Fibroblast of mammary gland (primary cell): ENCODE measurements at places on chromosomes 3 and 15.

DNA sequence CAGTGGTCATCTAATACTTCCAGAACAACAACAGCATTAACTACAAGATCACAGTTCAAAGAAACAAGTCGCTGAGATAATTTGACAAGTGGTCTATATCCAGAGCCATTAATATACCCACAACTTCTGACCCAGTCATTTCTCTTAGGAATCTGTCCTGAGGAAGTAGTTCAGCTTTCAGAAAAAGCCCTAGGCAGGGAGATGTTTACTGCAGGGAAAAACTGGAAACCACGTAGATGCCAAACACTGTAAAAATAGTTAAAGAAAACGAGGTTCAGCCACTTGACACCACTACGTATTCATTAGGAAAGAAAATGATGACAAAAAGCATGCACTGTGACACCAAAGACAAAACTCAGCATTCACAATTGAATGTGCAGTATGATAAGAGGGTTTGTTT is 22.3 kb upstream of the CDCP1 start:
- DNase-seq, result no peak

DNA sequence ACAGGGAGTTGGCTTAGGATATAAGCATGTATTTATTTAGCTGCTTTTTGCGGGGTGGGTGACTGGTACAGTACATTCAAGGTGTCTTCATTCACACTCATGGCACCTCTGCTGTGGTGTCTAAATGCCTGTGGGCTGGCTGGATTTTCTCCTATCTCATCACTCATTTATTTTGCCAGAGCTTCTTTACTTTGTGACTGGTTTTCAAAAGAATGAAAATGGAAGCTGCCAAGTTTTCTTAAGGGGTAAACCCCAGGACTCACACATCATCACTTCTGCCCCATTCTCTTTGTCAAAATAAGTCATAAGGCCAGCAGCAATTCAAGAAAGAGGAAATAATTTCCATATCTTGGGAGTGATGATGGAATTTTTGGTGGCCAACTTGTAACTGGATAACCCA is 493.4 kb upstream of the ALCAM start:
- no peak for DNase-seq

GRCh38 chr15:65210770-65211481 is at the start of gene CILP:
Gene CILP, minus strand, starts transcription at chr15:65211473. Its CDS starts 1,718 bp downstream, at chr15:65209755.
- DNase-seq, result no peak

DNA sequence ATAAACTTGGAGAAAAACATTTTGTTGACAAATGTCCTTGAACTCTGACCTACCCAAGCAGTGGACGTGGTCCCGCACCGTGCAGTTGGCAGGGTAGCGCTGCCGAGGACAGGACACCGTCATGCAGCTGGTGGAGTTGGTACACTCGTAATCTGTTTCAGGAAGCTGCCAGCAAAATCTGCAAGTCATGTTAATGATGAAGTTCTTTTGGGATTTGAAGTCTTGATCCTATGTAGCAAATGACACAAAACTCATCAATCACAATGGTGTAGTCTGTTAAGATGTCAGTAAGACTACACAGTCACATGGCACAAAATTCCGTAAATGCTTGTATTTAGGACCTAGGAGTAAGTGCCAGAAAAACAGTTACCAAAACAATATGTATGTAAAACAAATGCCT is 5.5 kb downstream of the TM2D3 start:
- peak; percentile 15 for DNase-seq

GRCh38 chr3:52143616-52144015 is 10.6 kb downstream of the POC1A start:
- no peak for DNase-seq

DNA sequence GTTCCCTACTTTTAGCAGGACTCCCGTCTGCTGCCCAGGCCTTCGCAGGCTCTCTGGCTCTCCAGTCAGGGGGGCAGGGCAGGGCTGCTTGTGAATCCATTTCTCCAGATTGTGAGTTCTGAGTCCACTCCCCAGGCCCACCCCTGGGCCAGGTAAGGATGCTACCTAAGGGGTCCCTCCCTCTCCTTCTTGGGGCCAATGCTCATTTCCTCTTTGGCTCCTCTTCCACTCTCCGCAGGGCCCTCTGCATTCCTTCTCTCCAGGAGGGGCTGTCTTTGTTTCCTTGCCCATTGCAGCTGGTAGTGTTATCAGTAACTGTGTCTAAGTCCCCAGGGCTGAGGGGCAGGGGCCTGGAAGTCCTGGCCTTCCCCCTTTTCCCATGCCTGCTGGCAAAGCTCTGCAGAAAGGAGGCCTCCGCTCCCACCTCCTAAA is 13.0 kb upstream of the CACNA2D2 start:
- no peak for DNase-seq

DNA sequence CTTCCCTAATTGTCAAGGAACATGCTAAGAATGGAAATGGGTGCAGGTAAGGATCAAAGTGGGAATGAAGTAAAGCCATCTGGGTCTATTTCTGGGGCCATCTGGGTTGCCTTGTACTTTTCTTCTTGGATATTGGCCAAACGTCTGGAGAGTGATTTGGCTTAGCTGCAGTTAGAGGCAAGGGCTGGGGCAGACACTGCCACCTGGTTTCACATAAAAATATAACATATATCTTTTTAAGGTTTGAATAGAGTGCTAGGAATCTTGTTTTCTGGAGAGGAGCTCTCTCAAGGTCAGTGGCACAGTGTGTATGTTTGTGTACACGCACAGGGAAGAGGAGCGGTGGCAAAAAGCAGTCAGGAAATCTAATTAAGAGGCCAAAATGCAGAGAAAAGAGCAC is 24.7 kb upstream of the EOMES start:
- DNase-seq, result no peak

DNA sequence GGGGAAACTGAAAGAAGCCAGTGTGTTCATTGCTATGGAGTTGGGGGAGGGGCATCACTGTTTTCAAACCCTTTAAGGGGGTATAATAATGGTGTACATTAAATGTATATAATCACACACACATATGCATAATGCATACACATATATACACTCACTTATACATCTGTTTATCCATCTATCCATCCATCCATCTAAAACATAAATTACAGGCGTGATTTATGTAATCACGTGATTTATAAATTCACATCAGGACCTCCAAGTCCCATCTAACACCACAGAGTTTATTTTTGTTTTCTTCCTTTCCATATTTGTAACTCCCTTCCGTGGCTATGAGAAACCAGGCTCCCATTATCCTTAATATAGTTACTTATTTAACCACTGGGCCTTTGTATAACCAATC is 39.8 kb downstream of the GRAMD1C start:
- DNase-seq, result no peak

DNA sequence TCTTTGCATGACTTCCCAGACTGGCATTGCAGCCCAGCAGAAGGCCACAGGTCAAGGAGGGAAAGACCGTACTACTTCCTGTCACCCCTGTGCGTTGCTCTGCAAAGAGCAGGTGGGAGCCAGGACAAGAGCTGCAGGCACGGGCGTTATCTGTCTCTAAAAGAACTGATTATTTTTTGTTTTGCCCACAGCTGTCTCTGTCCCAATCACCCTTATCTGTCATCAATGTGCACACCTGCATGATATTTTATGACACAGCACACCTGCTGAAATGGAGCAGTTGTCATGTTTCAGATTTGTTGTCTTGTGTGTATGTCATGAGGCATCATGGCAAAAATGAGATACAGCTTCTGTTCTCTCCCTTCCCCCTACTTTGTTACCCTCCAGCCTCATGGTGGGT is 58.8 kb downstream of the SLCO3A1 start:
- no peak for DNase-seq

DNA sequence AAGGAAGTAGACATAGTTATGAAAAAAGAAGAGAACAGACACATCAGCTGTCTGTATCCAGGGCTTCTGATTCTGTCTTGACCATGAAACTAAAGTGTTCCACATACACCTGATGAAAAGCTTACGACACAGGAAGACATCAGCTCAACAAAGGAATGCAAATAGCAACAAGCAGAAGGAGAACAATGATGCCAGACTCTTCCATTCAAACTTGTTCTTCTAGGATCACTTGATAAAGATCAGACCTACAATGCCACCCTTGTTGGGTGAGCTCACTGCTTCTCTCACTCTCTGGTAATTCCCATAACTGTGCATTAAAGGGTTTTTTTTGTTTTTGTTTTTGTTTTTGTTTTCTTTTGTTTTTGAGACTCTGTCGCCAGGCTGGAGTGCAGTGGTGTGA is 49.7 kb downstream of the GATM start:
- DNase-seq, result no peak

- DNase-seq, result peak; percentile 12
Observed at GRCh38 chr3:154421083-154421482, 8.9 kb downstream of the GPR149 start.

DNA sequence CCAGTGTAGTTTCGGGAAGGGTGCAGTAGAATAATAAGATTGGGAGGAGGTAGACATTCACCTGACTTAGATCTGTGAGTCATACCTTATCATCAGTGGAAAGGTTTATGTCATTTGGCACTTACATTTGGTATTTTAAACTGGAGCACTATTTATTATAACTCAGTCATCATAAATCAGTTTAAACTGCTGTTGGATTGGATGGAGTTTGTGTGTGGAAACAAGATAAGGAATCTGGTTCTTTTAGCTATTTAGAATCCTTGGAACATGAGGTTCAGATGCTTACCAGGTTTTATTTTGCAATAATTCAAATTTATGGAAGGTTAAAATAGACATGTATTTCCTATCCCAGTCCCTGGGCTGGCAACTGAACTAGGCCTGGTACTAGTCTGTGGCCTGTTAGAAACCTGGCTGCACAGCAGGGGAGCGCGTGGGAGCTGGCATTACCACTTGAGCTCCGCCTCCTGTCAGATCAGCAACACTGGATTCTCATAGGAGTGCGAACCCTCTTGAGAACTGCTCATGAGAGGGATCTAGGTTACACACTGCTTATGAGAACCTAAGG is 34.5 kb downstream of the ZFAND6 start:
- peak; percentile 27 for DNase-seq

- DNase-seq, result peak; percentile 60
Observed at GRCh38 chr3:101809178-101810021, 30.4 kb downstream of the NXPE3 start.

DNA sequence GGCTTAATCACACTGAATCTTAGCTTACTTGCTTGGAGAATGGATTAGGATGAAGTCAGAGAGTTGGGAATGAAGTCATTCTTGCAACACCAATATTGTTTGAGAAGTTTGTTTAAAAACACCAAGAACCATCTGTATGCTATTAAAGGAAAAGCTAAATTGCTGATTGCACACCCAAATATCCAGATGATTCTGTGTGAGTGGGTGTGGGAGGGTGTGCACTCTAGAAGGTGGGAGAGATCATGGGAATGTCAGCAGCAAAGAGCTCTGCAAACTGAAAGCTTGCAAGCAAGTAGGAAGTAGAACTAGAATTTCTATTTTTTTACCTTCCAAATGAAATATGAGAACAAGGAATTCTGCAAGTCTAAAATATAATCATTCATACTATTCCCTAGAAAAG is 364.9 kb downstream of the NR2F2 start:
- DNase-seq, result peak; percentile 0
